ENCODE measurements at places on chromosomes 4 and X.

- DNase-seq = no peak
Observed at GRCh38 chr4:3411676-3412075, 30.1 kb upstream of the HGFAC start.

DNA sequence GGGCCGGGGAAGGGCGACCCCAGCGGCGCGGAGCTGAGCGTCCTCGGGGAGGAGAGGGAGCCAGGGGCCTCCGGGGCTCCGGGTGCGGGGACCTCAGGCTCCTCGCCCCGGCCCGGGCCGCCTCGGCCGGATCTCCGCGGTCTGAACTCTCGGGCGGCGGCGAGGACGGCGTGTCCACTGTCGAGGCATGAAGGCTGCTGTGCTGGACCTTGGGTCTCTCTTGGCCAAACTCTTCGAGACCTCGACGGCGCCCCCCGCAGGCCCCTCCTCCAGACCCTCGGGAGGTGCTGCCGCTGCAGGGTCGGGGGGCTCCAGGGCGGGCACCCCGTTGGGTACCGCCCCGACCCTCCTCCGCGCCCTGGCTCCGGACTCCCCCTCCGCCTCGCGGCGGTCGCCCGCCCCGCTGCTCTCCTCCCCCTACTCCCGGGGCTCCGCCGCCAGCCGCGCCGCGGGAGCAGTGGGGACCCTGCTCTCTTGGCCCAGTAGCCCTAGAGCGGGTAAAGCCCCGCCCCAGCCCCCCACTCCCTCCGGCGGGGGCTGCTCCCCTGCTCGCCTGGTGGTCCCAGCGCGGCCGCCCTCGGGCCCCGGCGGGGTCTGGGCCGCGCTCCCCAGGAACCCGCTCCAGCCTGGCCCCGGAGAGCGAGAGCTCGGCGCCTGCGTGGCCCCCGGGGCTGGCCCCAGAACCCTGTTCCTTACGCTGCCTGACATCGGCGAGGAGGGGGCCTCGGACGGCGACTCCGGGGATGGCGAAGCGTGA, 564 bp downstream of the FAM149A start:
- DNase-seq = no peak

- DNase-seq = no peak
Observed at GRCh38 chr4:89939994-89940393, 45.3 kb downstream of the MMRN1 start.

DNA sequence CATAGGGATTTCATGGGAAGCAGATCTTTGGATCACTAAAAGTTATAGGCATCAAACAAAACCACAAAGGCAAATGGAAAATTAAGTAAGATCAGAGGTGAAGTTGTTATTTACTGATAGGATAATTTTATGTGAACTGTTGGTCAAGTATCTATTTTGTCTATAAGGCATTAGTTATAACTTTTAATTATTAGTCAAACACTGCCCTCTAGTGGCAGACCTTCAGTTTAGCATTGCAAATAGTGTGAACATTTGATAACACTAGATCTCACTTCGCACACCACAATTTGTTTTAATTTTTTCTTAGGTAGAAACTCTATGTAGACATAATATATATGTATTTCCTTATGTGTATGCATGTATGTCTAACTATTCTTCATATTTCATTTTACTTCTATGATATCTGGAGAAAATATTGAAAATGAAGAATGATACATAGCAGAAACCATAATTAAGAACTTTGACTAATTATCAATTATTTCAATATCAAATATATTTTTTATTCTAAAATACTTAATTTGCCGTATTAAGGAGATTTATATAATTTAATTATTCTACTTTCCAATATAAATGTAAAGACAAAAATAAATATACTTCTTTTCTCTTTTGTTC, 214.5 kb upstream of the TACR3 start:
- no peak for DNase-seq

- no peak for DNase-seq
Observed at GRCh38 chr4:175891851-175892250, 79.8 kb upstream of the GPM6A start.

GRCh38 chr4:25320773-25321172, 8.2 kb downstream of the ZCCHC4 start:
- DNase-seq = no peak

GRCh38 chr4:117334451-117335188, 249.2 kb upstream of the TRAM1L1 start:
- no peak for DNase-seq

- DNase-seq = no peak
Observed at GRCh38 chr4:7073526-7074390, 5.9 kb upstream of the GRPEL1 start.

- no peak for DNase-seq
Observed at GRCh38 chr4:84952776-84953175, 13.7 kb downstream of the WDFY3 start.

DNA sequence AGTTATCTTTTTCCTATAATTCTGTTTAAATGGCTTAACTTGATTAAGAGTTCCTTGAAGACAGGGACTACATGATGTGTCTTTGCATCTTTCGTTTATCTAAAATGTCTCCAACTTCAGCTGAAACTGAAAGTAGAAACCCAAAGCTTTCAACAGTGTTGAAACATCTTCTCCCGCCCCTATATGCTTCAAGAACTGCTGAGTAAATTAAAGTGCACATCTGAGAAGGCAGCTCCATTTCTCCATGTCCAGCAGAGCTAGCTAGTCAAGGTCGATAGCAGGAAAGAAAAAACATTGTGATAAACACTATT, 185.7 kb upstream of the TBL1X start:
- DNase-seq = no peak

DNA sequence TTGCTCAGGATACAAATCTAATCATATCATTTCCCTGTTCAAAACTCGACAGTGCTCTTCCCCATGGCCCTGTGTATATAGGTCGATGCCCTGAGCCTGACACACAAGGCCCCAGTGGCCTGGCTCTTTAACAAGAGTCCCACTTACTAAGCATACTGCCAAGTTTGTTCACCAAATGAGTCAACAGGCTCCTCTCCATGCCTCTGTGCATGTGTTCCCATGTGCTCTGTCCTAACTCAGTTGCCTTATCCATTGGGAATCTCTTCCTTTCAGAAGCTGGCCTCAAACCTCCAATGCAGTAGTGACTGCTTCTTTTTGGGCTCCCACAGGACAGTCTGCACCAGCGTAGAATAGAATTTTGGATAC, 18.9 kb upstream of the CXCR3 start:
- no peak for DNase-seq

- no peak for DNase-seq
Observed at GRCh38 chr4:147461161-147461560, 19.7 kb upstream of the EDNRA start.

DNA sequence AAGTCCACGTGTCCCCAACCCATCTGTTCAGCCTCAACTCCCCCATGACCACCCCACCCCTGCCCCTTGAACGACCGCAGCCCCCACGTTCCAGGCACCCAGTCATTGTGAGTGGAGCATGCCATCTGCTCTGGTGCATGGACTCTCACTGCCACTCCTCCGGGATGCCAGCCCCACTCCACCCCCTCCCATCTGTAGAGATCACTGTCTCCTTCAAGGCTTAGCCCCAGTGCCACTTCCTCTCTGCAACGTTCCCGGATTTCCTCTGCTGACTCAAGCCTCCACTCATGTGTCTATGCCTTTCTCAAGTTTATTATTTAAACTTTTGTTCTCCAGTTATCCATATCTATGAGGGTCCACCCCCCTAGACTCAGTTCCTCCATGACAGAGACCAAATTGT, 54.0 kb downstream of the MAML3 start:
- DNase-seq = no peak

DNA sequence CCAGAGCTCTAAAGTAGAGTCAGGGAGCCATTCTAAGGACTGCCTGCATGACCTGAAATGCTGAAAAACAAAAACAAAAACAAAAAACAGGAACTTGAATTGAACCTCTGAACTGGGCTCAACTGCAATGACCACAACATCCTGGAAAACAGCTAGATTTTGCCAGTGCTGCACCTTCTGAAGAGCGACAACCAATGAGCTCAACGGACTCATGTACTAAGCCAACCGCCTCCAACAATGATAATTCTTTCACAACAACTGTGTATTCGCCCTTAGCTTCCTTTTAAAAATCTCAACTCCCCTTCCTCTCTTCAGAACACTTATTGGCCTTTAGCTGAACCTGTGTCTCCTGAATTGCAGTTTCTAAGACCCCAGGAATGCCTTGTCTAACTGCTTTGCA, 69.8 kb downstream of the HAUS3 start:
- DNase-seq = no peak

DNA sequence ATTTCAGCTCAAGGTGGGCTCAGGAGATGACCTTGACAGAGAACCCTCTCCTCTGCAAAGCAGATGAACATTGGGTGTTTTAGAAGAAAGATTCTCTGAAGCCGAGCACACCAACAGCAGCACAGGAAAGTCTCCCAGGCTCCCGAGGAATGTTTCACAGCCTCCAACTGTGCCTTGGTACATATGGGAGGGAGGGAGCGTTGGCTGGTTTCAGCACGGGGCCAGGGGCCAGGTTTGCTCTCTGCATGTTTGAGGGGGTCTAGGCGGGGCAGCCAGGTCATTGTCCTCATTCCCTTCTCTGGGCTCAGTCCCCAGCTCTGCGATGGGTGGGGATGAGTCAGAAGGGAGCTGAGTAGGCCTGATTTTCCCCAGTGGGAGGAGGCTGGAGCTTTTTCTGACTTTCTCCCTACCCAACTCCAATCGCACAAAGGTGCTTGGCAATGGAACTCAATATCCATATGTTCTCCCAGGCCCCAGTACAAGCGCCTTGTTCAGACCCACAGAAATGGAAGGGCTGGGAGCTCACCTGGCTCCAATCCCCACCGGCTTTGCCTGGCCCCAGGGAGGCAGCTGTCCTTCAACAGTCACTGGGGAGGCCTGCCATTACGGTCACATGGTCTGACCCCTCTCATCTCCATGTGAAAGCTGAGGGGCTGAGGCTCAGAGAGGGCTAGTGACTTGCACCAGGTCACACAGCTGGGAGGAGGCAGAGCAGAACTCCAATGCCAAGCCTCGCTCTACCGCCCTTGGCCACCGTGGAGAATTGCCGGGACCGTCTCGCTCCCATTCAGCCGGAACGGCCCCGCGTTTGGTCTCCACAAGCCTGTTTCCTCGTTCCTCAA, 108.4 kb upstream of the AFAP1 start:
- DNase-seq = no peak

DNA sequence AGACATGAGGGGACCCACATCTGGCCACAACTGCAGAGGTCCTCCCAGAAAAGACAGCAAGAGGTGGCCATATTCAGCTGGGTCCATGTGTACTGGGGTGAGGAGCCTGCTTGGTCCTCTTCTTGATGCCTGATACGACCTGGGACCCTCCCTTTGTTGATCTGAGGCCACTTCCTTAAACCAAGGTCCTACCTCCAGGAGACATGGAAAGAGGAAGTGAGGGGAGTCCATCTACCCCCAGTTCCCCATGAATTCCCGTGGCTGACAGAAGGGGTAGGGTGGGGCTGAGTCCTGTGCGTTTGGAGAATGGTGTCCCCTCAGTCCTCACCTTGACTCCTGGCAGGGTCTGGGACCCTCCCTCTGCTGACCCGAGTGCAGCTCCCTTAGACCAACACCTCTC, 2.1 kb downstream of the MAGEA10 start:
- no peak for DNase-seq

- DNase-seq = no peak
Observed at GRCh38 chr4:114229706-114230105, 250.3 kb upstream of the ARSJ start.

DNA sequence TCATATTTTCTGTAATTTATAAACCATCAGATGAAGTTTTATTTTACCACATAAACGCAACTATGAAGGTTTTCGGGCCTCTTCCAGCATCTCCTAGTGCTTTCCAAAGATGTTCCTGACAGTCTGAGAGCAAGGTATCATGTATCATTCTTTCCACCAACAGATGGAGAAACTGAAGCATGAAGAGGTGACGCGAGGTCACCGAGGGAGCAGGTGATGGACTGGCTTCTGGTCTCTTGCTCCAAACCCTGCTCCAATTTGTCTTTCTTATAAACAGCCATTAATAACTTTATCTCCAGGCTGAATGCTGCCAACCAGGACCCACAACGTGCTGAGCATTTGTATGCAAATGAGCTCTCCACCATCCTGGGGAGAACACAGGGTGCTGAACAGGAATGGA, 86.3 kb upstream of the MAML3 start:
- DNase-seq = no peak

- no peak for DNase-seq
Observed at GRCh38 chr4:136088211-136088867, 1444.0 kb downstream of the PCDH18 start.

DNA sequence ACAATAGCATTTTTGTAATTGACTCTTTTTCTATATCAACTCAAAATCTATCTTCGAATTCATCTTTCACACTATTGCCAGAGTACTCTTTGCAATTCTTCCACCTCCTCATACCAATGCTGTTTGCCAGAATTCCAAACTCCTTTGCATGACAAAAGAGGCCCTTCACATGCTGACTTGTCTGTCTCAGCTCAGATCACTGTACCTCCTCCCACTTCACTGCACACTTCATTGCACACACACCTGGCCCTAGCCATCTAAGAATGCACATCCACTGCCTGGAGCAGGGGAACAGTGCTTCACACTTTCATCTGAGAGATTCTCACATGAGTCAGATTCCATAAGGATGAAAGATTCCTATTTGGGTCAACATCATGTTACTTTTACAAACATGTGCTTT, 56.5 kb downstream of the PRDM5 start:
- DNase-seq = no peak

GRCh38 chr4:77501240-77501639, 104.4 kb upstream of the CXCL13 start:
- no peak for DNase-seq

GRCh38 chrX:146831994-146832393, 17.4 kb upstream of the CXorf51A start:
- DNase-seq = no peak

DNA sequence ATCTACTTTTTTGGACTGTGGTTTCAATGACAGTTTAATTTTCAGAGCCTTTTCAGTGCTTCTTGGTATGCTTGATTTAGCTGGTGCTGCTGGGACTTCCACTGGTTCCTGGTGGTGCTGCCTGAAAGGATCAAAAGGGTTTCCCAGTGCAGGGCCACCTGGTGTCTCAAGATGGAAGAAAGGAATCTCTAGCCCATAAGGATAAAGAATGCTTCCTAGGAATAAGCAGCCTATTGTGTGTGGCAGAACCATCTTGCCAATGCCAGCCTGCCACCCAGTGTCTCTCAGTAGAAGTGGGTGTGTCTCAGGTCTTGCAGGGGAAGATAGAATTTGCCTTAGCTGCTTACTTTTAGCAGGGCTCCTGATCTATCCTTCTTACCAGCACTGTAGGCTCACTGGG, 15.0 kb upstream of the RAI2 start:
- DNase-seq = no peak

GRCh38 chr4:186657764-186658163, 65.9 kb downstream of the FAT1 start:
- DNase-seq = no peak

- no peak for DNase-seq
Observed at GRCh38 chr4:18636001-18636585, 614.5 kb upstream of the LCORL start.

Data from activated naive CD8-positive, alpha-beta T cell treated with anti-CD3 and anti-CD28 coated beads, Interleukin-2, amount 50 U/mL, for 16 hours (primary cell).